ENCODE measurements at places on chromosomes 11 and 22. TPM values are rescaled to one million over a fixed set of nuclear protein-coding genes. Genes with fewer than 3 reads are reported as not detected.
A peak's percentile ranks its signal among the peaks of the same experiment; 100 is the strongest.

Gene PDE2A
- 27.3 TPM for total RNA-seq

Gene C22orf42
- not detected for total RNA-seq

Gene GLB1L2
- total RNA-seq, result 4.9 TPM

Gene PHOX2A
- not detected for total RNA-seq

Gene APOA4
- not detected for total RNA-seq

- no peak overlapping the region for H3K27ac ChIP-seq
- peaks cover 14% of the 10 kb centered on the region for H3K36me3 ChIP-seq
- H3K27me3 ChIP-seq, result no peaks in the 10 kb centered on the region
- H3K4me3 ChIP-seq, result no peak overlapping the region
- DNase-seq, result no peak
Measured at GRCh38 chr11:46322759-46323158, 24.5 kb upstream of the DGKZ start.

GRCh38 chr11:65802841-65803240 lies 16.0 kb downstream of the OVOL1 start:
- H3K4me3 ChIP-seq, result no peak overlapping the region
- no peak overlapping the region for H3K27ac ChIP-seq
- peaks cover 24% of the 10 kb centered on the region for H3K27me3 ChIP-seq
- no peak for DNase-seq
- H3K36me3 ChIP-seq, result no peaks in the 10 kb centered on the region

DNA sequence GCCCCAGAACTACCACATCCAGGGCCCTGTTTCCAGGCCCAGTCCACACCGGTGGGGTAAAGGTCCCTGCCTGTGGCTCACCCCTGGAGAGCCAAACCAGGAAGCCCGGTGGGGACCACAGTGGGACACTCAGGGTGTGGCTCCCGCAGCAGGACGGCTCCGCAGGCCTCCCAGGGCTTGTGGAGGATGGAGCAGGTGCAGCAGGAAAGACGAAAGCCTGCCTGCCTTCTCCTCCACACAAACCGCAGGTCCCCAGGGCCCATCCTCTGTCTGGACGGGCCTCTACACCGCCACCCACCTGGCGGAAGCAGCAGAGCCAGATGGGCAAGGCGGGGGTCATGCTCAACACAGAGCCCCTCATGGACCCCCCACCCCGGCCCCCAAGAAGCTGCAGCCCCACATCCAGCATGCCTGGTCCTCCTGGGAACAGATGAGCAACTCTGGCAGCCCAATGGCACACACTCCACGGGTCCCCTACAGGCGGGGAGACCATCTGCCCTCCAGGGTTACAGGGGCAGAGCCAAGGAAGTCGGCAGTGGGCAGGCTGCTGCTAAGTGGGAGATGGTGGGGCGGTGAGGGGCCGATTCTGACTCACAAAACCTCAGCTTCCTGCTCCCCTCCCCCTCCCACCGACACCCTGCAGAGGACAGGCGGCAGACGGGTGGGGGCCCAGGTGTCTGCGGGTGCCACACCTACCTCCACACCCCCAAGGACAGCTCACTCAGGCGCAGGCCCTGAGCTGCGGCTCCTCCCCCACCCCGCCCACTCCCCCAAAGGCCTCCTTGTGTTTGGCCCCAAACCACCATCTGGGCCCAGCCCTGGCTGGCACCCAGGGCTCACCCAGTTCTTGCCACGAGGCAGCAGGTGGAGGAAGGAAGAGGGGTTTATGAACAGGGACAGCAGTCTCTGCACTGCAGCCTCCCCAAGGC lies 5.2 kb downstream of the SBF1 start:
- H3K27ac ChIP-seq, result peak overlapping the region; percentile 55
- peak overlapping the region; percentile 10 for H3K4me3 ChIP-seq
- peaks cover 34% of the 10 kb centered on the region for H3K36me3 ChIP-seq
- peaks cover 47% of the 10 kb centered on the region for H3K4me1 ChIP-seq
- peak; percentile 86 for DNase-seq

GRCh38 chr11:69306821-69307220 lies 12.9 kb downstream of the MYEOV start:
- no peaks in the 10 kb centered on the region for H3K27me3 ChIP-seq
- peaks cover 15% of the 10 kb centered on the region for H3K4me1 ChIP-seq
- no peak overlapping the region for H3K27ac ChIP-seq
- no peaks in the 10 kb centered on the region for H3K36me3 ChIP-seq
- DNase-seq, result peak; percentile 31

- peak; percentile 40 for DNase-seq
- no peaks in the 10 kb centered on the region for H3K4me1 ChIP-seq
- H3K36me3 ChIP-seq, result no peaks in the 10 kb centered on the region
- no peak overlapping the region for H3K4me3 ChIP-seq
- H3K27me3 ChIP-seq, result no peaks in the 10 kb centered on the region
- H3K27ac ChIP-seq, result no peak overlapping the region
Measured at GRCh38 chr11:64569300-64569970, 21.6 kb upstream of the SLC22A12 start.

DNA sequence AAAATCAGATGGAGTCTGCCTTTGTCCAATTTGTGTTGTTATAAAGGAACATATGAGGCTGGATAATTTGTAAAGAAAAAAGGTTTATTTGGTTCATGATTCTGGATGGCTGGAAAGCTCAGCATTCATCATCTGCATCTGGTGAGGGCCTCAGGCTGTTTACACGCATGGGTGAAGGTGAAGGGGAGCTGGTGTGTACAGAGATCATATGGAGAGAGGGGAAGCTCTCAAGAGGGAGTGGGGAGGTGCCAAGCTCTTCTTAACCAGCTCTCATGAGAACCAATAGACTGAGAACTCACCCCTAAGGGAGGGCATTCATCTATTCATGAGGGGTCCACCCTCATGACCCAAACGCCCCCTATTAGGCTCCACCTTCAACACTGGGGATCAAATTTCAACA lies 40.0 kb downstream of the NEU3 start:
- H3K4me1 ChIP-seq, result no peaks in the 10 kb centered on the region
- DNase-seq, result no peak
- H3K4me3 ChIP-seq, result no peak overlapping the region
- H3K27ac ChIP-seq, result no peak overlapping the region
- H3K27me3 ChIP-seq, result no peaks in the 10 kb centered on the region

- H3K36me3 ChIP-seq, result peaks cover 28% of the 10 kb centered on the region
- H3K4me1 ChIP-seq, result peaks cover 20% of the 10 kb centered on the region
- H3K4me3 ChIP-seq, result peak within 1 kb of the TSS; percentile 57
- DNase-seq, result peak; percentile 94
- no peaks in the 10 kb centered on the region for H3K27me3 ChIP-seq
Measured at GRCh38 chr11:64803158-64803845, at the start of gene MAP4K2. TSS of gene MAP4K2 (minus strand) at chr11:64803214. CDS start at chr11:64803149, 65 bp downstream.

DNA sequence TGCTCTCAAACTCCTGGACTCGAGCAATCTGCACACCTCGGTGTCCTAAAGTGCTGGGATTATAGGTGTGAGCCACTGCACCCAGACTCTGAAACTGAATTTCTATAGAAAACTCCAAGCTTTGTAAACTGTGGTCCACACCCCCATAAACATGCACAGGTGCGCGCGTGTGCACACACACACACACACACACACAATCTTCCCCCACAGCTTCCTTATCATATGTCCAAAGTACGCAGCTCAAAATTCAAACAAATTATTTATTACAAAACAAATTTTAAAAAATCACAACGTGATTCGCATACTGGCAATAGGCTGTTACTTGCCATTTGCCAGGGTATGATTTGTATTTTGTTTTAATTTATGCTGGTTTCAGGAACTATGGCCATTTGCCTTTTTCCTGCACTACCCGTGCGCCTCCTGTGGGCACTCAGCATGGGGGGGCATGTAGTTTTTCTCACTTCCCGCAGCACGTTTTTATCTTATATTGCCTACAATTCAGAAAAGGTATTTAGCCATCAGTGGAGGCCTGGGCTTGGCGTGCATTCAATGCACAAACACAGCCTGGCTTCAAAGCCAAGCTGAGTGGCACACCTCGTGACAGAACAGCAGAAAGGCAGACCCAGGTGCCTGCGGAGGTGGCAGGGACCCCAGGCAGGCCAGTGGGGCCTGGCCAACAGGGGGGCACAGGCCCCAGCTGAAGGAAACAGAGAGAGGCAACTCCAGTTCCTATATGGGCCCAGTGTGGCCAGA lies 10.8 kb upstream of the SNX32 start:
- H3K27me3 ChIP-seq, result no peaks in the 10 kb centered on the region
- H3K36me3 ChIP-seq, result no peaks in the 10 kb centered on the region
- H3K27ac ChIP-seq, result no peak overlapping the region
- H3K4me1 ChIP-seq, result no peaks in the 10 kb centered on the region
- no peak overlapping the region for H3K4me3 ChIP-seq

DNA sequence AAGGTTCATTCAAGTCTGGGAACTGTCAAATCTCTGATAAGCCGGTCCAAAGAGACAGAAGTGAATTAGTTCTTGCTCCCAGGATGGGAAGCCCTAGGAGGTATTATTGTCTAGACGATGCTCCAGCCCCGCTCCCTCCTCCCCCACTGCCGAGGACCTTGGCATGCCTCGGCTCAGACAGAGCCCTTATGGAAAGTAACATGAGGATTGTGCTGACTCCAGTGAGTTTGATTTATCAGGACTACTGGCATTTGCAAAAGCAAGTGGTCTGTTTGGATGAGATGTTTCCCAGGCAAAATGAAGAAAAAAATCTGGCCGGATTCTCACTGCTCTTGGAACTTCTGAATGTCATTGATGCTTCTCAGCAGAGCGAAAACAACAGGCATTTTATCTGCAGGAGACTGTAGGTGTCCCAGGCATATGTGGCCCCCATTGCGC lies 341.0 kb downstream of the ETS1 start:
- no peaks in the 10 kb centered on the region for H3K27me3 ChIP-seq
- H3K4me1 ChIP-seq, result no peaks in the 10 kb centered on the region
- no peaks in the 10 kb centered on the region for H3K36me3 ChIP-seq
- H3K4me3 ChIP-seq, result no peak overlapping the region

DNA sequence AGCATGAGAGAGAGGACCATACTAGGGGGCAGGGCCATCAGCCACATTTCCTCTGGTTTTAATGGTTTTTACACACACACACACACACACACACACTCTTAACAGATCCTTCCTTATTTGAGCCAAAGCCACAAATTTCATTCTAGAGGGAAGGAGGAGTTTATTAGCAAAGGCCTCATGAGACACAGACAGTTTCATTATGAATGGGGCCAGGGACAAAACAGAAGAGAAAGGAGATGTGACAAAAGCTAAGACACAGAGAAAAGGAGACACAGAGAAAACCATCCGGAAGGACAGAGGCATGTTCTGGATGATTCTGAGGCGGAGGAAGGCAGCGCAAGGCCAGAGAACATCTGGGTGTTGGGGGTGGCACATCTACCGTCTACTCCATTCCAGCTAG lies 32.2 kb upstream of the ARFGAP3 start:
- DNase-seq, result no peak
- H3K4me1 ChIP-seq, result peaks cover 32% of the 10 kb centered on the region
- peaks cover 47% of the 10 kb centered on the region for H3K36me3 ChIP-seq
- no peaks in the 10 kb centered on the region for H3K27me3 ChIP-seq

GRCh38 chr11:76210931-76211851 lies 4.9 kb upstream of the WNT11 start:
- peaks cover 23% of the 10 kb centered on the region for H3K4me1 ChIP-seq
- H3K4me3 ChIP-seq, result peak overlapping the region; percentile 63
- peaks cover 20% of the 10 kb centered on the region for H3K27me3 ChIP-seq
- no peaks in the 10 kb centered on the region for H3K36me3 ChIP-seq
- H3K27ac ChIP-seq, result no peak overlapping the region

GRCh38 chr11:110735455-110736170 lies 23.4 kb upstream of the ARHGAP20 start:
- no peaks in the 10 kb centered on the region for H3K4me1 ChIP-seq
- H3K27ac ChIP-seq, result no peak overlapping the region
- no peak for DNase-seq
- H3K4me3 ChIP-seq, result no peak overlapping the region
- H3K36me3 ChIP-seq, result no peaks in the 10 kb centered on the region
- H3K27me3 ChIP-seq, result no peaks in the 10 kb centered on the region

- no peak overlapping the region for H3K27ac ChIP-seq
- no peaks in the 10 kb centered on the region for H3K36me3 ChIP-seq
- H3K4me3 ChIP-seq, result no peak overlapping the region
- no peak for DNase-seq
- H3K27me3 ChIP-seq, result no peaks in the 10 kb centered on the region
- no peaks in the 10 kb centered on the region for H3K4me1 ChIP-seq
Measured at GRCh38 chr11:38683484-38683883, 2085.4 kb upstream of the RAG2 start.

- H3K27me3 ChIP-seq, result peaks cover 12% of the 10 kb centered on the region
- H3K4me1 ChIP-seq, result no peaks in the 10 kb centered on the region
- no peaks in the 10 kb centered on the region for H3K36me3 ChIP-seq
- H3K27ac ChIP-seq, result no peak overlapping the region
- no peak for DNase-seq
- no peak overlapping the region for H3K4me3 ChIP-seq
Measured at GRCh38 chr11:75678620-75679259, 9.9 kb upstream of the MAP6 start.

GRCh38 chr11:45560155-45560912 lies 105.1 kb downstream of the CHST1 start:
- H3K4me1 ChIP-seq, result no peaks in the 10 kb centered on the region
- no peaks in the 10 kb centered on the region for H3K36me3 ChIP-seq
- H3K27ac ChIP-seq, result no peak overlapping the region
- no peak for DNase-seq
- H3K27me3 ChIP-seq, result no peaks in the 10 kb centered on the region

DNA sequence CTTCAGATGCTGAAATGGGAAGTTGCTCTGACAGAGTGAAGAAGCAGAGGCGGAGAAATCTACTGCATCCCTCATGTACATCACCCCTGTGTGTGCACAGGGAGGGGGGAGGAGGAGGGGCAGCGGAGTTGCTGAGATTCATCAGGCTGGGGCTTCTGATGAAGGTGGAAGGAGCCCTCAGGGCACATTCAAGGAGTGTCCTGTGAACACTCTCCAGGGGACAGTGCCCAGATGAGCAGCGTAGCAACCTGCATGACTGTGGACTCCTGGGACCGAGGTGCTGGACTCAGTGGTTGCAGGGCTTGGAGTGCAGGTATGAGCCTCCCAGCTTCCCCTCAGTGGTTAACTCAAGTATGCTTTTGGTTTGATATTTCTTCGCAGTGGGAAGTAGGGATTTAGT lies 257.8 kb upstream of the B3GAT1 start:
- H3K4me3 ChIP-seq, result no peak overlapping the region
- no peak overlapping the region for H3K27ac ChIP-seq
- no peaks in the 10 kb centered on the region for H3K36me3 ChIP-seq
- no peaks in the 10 kb centered on the region for H3K27me3 ChIP-seq

DNA sequence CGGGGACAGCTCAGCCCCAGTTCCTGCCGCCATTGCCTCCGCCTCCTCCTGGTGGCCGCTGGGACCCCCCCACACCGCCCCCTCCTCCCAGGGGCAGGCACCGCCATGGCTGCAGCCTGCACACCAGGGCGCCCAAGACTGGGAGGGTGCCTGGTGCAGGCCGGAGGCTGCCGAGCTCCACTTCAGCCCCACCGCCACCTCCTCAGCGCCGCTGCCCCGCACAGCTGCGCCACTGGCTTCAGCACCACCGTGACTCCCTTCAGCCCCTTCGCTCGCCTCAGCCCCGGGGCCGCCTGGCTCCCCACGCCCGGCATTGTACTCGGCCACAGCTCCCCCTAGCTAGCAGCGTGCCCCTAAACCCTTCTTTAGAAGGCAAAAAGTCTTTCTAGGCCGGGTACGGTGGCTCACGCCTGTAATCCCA lies 131.1 kb downstream of the CRYBB2 start:
- no peaks in the 10 kb centered on the region for H3K27me3 ChIP-seq
- no peak overlapping the region for H3K27ac ChIP-seq
- H3K4me3 ChIP-seq, result no peak overlapping the region
- H3K36me3 ChIP-seq, result peaks cover 57% of the 10 kb centered on the region
- no peaks in the 10 kb centered on the region for H3K4me1 ChIP-seq
